ENCODE measurements at places on chromosomes 13 and 19.

DNA sequence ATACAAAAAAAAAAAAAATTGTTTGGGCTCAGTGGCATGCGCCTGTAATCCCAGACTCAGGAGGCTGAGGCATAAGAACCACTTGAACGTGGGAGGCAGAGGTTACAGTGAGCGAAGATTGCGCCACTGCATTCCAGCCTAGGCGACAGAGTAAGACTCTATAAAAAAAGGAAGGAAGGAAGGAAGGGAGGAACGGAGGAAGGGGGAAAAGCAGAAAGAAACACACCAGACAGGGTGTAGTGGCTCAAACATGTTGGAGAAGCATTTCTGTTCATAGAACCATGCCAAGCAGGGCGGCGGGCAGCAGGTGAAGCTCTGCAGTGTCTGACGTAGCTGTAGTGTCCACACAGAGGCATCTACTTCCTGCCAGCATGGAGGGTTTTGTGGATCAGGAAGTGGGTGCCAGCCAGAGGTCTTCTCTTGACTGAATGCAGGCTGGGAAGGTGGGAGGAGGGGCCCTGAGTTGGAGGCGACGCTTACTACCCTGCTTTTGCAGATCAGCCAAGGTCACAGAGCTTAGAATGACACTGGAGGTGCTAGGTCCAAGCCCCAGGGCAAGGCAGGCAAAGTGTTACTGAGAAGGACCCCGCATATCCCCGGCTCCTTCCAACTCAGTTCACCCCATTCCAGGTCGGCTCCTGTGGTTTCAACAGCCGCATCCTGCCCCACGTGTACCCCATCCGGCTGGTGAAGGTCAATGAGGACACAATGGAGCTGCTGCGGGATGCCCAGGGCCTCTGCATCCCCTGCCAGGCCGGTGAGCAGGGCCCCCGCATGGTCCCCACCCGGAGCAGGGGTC, 11.6 kb upstream of the PGLS start:
- peak; percentile 84 for DNase-seq

GRCh38 chr13:113298043-113298945, 1.3 kb downstream of the LAMP1 start:
- DNase-seq, result no peak

GRCh38 chr13:31982540-31982939, 49.0 kb upstream of the FRY start:
- DNase-seq, result peak; percentile 96

DNA sequence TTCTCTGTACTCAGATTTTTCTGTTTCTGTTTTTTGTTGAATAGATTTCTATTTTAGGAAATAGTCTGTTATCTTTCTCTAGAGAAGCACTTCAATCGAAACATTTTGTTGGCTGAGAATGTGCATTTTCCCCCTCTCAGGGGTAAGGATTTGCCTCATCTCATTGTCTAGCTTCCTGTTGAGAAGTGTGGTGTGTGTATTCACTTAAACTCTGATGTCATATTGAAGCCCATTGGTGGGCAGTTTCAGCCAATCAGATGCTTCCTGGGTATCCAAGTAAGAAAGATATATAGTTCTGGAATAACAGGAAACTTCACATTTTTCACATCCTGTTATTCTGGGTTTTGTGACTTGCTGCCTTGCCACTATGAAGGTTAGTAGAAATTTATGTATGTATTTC, 87.6 kb downstream of the ARHGEF7 start:
- peak; percentile 99 for DNase-seq

GRCh38 chr19:36030264-36031148, 2.2 kb downstream of the CLIP3 start:
- peak; percentile 48 for DNase-seq

- DNase-seq, result no peak
These were observed 38.6 kb upstream of the RNF17 start for GRCh38 chr13:24725379-24725778.

DNA sequence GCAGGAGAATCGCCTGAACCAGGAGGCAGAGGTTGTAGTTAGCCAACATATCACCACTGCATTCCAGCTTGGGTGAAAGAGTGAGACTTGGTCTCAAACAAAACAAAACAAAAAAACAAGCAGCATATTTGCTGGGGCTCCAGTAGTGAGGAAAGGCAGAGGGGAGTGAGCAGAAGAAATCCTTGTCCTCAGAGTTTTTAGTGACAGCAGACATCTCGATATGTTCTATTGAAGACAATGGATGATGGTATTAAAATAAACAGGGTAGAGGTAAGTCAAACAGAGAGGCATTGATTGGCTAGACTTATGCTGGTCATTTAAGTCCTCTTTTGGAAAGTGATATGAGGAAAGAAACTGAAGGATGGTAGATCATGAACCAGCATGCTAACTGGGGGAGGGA, 19.0 kb downstream of the NLRP7 start:
- no peak for DNase-seq

DNA sequence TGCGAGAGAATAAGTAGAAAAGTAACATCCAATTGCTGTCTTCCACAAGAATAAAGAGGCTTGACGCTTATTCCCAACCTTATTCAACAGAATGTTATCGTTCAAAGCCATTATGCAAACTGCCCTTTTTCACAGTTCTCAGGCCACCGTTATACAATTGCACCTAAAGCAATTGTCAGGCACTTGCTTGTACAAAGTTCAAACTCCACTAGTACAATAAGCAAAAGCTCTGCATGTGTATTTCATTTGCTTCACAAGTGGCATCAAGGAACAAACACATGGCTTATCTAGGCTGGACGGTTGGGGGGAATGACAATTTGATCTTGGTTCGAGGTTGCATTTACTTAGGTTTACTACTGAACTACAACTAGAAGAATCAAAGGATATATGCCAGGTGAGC, 815.6 kb downstream of the EFNB2 start:
- no peak for DNase-seq
